Stromal cell of bone marrow (primary cell): ENCODE measurements at places on chromosomes 13 and 19.

DNA sequence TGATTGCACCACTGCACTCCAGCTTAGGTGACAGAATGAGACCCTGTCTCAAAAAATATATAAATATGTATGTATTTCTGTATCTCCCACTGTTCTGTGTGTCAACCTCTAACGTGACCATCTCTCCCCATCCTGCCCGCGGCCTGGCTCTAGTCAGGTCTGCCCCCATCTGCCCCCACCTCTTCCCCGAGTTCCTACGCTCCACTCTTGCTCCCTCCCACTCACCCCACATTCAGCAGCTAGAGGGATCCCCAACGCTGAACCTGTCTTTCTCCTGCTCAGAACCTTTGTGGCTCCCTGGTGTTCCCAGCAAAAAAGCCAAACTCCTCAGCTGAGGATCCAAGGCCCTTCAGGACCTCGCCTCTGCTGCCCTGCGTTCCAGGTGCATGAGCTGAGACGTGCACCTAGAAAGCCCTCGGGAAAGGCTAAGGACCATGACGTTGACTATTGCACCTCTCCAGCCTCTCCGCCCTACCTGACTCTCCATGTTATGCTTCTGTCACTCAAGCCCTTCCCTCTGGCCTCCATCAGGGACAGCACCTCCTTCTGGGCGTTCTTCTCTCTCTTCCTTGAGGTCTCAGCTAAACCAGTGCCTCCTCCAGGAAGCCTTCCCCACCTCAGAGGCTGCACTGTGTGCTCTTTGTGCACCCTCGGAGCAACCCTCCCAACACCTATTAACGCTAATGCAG is 18.1 kb downstream of the AKT2 start:
- DNase-seq, result no peak

DNA sequence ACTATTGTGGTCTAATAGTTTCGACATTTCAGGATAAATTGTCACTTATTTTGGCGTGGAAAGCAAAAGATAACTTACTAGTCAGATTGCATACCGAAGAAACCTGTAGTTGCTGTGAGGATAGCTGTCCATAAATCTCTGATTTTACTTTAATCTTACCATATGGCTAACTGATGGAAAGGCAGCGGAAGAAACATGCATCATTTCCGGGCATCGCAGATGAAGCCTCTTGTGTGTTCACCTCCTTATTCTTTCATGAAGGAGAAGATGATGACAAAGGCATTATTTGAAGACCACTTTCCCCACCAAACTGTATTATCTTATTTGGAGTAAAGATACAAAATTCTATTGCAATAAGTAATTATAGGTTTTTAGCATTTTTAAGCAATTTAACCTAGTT is 763.6 kb upstream of the SLITRK6 start:
- DNase-seq, result no peak

DNA sequence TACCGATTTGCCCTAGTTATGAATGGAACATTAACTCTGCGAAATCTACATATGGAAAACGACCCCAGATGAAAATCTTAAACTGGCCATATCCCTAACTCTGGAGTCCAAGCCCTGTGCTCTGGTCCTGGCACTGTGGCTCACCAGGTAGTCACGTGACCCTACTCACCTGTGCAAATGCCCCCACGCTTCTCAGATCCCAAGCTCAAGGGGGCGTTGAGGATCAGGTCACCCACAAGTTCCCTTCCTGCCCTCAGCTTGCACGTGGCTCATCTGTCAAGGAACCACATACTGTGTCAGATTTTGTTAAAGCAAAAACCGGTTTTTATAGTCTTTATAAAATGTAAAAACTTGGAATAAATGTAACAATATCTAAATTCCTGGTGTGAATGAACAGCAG is 324.0 kb downstream of the SHISA2 start:
- DNase-seq, result no peak

DNA sequence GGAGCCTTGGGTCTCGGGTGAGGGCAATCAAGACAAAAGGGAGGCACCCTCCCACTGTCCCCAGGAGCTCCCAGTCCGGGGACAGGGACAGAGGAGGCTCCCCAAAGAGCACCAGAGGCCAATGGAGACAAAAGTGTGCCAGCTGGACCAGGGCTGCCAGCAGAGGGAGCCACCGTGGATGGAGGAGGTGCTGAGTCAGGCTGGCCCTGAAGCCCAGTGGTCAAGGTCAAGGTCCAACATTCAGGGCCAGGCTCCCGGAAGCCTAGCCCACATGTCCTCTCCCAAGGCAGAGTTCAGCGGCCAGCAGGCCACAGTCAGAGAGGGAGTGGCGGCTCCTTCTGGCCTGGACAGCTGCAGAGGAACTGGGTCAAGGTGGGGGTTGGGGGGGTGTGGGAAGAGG is 8.4 kb downstream of the COL5A3 start:
- DNase-seq, result peak; percentile 18

DNA sequence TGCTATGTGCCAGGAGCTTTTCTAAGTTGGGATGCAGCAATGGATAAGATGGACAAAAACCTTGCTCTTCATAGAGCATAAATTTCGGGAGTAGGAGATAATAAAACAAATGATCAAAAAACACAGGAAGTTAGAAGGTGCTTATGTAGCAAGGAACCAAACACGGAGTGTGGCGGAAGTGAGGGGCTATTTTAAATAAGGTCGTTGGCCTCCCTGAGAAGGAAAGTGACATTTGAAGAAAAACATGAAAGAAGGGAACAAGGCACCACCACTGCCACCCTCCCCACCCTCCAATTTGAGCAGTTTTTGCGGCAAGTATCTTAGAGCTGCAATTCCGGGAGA is 3.2 kb upstream of the GSX1 start:
- no peak for DNase-seq

DNA sequence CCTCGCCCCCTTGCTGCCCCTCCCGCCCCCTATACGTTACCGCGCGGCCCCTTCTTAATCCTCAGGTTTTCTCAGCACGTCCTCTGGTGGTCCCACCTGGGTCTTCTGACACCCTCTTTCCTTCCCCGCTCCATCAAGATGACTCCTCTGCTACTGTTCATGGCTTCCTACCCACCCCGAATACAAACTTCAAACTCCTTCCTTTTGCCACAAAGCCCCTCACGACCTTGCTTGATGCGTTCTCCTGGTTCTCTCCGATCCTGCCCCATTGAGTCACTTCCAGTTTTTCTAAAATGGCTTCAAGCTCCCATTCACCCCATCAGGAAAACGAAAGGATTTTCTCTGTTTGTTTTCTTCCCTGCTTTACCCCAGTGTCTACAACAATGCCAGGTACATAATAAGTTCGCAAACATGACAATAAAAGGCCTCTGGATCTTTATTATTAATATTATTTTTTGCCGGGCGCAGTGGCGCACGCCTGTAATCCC is 734 bp upstream of the SERTAD3 start:
- no peak for DNase-seq

GRCh38 chr13:101946401-101946800 is 455.4 kb downstream of the FGF14 start:
- no peak for DNase-seq

DNA sequence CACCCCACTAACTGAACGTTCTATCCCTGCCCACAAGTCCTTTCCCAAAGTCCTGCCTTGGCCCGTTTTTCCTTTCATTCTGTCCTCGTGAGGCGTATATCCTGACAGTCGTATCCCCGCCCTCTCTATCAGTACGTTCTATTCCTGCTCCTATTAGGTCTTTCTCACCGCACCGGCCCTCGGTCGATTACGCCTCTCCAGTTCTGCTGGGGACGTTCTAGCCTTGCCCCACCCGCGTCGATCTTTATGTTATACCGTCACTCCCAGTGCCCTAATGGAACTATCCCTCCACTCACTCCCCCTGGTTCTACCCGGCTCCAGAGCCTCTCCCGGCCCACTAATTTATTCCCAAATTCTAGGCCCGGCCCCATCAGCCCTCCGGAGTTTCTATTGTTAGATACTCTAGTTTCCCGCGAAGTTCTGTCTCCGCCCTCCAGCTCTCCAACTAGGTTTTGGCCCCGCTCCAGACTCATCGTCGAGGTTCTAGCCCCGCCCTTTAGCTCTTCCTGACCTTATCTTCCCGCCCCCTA is 2.0 kb downstream of the PLAUR start:
- no peak for DNase-seq

GRCh38 chr13:20428666-20429644 is 96.7 kb downstream of the CRYL1 start:
- peak; percentile 45 for DNase-seq

DNA sequence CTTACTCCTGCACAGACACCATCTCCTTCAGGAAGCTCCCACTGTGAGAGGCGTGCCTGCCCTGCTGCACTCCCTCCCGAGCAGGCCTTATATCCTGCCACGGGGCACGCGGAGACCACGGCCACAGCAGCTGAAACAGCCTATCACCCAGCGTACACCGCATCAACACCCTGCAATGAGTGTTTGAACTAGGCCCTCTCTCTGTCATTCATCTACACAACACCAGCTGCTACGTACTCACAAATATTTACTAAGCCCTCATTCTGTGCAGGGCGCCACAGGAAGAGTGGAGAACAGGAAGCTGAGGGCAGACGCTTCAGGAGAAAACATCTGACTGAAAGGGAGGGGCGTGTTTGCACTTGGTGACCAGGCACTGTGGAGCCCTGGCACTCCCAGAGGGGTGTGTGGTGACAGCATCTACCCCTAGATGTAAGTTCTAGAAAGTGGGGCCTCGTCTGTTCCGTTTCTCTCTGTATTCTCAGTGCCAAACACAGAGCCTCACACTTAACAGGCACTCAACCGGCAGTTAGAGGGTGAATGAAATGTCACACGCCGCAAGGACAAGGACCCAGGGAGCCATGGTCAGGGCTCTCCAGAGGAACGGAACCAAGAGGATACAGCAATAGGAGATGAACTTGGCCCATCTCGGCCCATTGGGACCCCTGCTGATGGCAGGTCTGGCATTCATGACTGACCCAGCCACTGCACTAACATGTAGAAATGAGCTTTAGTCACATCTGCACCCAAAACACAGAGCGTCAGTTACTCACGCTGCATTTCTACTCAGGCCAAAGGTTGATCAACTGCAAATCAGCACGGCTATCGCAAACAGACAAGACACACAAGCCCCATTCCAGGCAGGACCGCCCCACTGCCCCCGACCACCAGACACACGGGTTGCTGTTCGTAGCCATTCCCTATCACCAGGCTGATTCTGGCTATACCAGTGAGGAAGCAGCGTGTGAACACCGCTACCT is 15.7 kb downstream of the RANBP3 start:
- DNase-seq, result no peak

DNA sequence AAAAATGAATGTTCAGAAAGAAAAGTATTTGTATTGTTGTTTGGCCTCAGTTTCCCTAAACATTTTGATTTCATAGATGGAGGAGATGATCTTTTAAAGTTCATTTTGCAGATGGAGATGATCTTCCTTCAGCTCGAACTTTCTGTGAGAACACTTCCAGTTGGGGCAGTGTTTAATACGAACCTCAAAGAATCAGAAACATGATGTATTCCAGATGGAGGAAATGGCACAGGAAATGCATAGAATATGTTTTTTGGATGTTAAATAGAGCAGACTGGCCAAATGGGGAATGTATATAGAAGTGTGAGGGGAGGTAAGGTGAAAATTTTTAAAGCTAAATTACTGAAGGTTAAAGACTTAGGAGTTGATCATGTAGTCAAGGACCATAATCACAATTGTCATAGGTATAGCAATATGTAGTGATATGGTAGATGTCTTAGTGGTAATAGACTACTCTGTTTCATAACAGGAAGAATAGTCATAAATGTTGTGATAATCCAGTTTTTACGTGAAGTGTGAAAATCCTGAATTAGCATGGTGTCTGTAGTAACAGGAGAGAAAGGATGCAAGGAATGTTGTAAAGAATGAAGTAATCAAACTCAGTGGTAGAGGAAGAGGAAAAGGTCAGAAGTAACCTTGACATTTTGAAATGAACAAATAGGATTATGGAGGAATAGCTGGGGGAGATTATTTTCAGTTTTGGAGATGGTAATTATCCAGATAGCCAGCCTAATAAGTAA is 5.1 kb downstream of the RAP2A start:
- no peak for DNase-seq
